ENCODE measurements at places on chromosomes 1 and 21. TPM values are rescaled to one million over a fixed set of nuclear protein-coding genes. Genes with fewer than 3 reads are reported as not detected.

Gene PTGS2
- polyA plus RNA-seq, result 2.9 TPM

Gene TMIGD3
- 0.14 TPM for polyA plus RNA-seq

Gene HES2
- 0.18 TPM for polyA plus RNA-seq

Gene CD244
- polyA plus RNA-seq, result 0.63 TPM

Measured in left lung (tissue), 14 donors.